ENCODE measurements at places on chromosomes 13 and 19.

- DNase-seq = no peak
These were observed 476 bp downstream of the C2CD4C start for GRCh38 chr19:408441-408901.

GRCh38 chr13:29125934-29126424 is 305.8 kb downstream of the MTUS2 start:
- DNase-seq = no peak

DNA sequence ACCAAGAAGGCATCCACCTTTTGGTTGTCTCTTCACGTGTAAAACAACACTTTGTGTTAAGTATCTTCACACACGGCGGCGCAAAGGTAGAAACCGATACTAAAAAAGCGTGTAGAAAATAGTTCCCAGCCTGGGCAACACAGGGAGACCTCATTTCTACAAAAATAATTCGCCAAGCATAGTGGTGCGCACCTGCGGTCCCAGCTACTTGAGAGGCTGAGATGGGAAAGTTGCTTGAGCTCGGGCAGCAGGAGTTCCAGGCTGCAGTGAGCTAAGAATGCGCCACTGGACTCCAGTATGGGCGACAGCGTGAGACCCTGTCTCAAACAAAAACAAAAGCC is 573 bp upstream of the ERCC5 start:
- no peak for DNase-seq

- no peak for DNase-seq
These were observed 35.3 kb downstream of the DACH1 start for GRCh38 chr13:71831716-71832115.

DNA sequence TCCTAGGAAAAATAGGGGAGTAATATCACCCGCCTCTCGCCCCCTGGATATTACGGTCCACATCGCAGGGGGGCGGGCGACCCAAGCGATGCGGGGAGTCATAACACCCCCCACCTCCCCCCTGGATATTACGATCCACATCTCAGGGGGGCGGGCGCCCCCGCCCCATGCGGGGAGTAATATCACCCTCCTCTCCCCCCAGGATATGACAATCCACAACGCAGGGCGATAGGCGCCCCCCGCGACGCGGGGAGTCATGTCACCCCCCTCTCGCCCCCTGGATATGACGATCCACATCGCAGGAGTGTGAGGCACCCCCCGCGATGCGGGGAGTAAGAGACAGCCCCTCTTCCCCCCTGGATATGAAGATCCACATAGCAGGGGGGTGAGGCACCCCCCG is 684.4 kb upstream of the PCDH9 start:
- no peak for DNase-seq

GRCh38 chr19:49335071-49335783 is at the start of gene CD37:
CD37 (plus strand) TSS chr19:49335406; CDS start chr19:49335541, 135 bp downstream.
- no peak for DNase-seq

DNA sequence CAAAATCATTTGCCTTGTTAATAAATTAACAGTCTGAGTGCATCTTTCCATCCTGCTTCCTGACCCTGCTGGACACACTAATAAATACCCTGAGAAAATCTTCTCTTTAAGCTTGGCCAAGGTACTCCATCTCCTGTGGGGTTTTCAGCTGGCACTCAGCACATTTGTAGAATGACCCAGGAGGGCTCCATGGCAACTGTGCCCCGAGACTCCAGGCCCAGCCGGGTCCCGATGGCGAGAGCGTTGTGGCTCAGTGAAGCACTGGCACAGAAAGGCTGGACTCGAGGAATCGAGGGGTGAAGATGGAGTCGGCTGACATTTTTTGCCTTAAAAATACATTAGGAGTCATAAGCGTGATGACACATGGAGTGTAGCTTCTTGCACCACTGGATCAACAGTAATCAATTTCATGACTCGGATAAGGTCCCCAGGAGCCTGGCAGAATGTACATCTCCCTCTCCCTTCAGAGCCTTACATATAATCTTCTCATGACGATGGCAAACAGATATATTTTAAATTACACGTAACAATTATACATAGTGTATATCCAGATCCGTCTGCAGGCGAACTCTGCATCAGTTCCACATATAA is 85.4 kb downstream of the SLC7A1 start:
- no peak for DNase-seq

GRCh38 chr13:76792731-76793347 is 93.4 kb downstream of the KCTD12 start:
- no peak for DNase-seq

GRCh38 chr13:97308735-97309429 is 86.7 kb downstream of the MBNL2 start:
- DNase-seq = no peak

GRCh38 chr13:94335761-94336526 is 143.5 kb downstream of the DCT start:
- DNase-seq = no peak

- no peak for DNase-seq
These were observed 39.2 kb downstream of the WDFY2 start for GRCh38 chr13:51623473-51623872.

GRCh38 chr13:59061621-59062020 is 1102.1 kb downstream of the DIAPH3 start:
- no peak for DNase-seq

GRCh38 chr19:17883627-17884410 is 12.1 kb downstream of the SLC5A5 start:
- no peak for DNase-seq

DNA sequence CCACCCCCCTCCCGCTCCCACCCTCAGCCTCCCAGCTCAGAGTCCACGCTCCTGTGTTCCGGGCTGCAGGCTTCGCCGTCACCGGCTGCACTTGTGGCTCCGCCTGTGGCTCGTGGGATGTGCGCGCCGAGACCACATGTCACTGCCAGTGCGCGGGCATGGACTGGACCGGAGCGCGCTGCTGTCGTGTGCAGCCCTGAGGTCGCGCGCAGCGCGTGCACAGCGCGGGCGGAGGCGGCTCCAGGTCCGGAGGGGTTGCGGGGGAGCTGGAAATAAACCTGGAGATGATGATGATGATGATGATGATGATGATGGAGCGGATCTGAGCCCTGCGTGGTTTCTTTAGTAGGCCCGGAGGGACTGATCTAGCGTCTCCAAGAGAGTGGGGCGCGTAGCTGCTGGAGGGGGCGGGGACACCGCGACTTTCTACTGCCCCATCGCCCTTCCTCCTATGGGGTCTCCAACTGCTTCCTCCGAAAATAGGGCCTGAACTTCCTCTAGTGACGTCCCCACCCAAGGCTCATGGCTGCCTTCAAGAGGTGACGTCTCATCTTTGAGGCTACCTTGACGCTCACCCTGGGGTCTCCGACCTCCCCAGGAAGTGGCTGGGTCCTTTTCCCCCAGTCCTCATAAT is 1.4 kb downstream of the RETN start:
- no peak for DNase-seq

DNA sequence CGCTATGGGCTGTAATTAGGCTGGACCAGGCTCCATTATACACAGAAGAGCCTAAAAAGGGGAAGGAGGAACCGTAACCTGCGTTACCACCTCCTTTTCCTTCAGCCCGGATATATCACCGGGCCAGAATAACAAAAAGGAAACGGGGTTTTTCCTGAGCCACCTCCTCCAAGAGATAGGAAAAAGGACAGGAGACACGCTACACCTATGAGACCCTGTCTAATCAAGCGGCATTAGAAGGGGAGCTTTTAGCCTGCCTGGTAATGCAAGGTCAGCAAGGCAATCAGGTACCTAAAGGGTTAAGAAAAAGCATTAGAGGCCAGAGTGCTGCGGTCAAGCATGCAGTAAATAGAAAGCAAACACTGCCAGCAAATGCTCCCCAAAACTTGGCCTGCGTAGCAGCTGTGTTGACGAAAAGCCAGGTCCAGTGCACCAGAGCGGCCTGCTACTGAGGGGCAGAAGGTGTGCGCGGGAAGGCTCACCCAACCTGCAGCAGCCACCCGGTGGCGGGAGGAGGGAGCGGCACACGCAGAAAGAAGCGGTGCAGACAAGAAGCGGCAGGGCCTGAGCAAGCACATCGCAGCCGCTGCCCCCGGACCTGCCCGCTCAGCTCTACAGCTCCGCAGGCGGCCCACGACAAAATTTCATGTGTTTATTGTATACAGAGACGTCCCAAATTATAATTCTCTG is 1466.1 kb downstream of the UQCRFS1 start:
- DNase-seq = no peak

- no peak for DNase-seq
These were observed 50.1 kb upstream of the OBI1 start for GRCh38 chr13:78709028-78709427.

- no peak for DNase-seq
These were observed 932.3 kb downstream of the EFNB2 start for GRCh38 chr13:105602956-105603670.

- no peak for DNase-seq
These were observed 26.7 kb upstream of the NAPA start for GRCh38 chr19:47541518-47541917.

DNA sequence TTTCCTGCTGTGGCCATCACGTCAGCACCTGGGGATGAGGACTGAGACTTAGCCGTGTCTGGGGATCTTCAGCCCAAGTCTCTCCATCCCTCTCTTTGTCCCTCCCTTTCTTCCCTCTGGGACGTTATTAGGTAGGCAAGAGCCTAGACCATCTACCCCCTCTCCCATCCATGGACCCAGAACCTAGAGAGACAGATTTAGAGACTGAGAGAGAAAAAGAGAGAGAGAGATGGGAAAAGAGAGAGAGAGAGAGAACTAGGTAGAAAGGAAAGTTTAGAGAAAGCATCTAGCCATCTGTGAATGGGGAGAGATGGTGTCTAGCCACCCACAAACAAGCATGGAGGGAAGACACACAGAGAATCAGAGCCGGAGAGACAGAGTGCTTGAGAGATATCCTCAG is 473 bp downstream of the KLK4 start:
- no peak for DNase-seq

DNA sequence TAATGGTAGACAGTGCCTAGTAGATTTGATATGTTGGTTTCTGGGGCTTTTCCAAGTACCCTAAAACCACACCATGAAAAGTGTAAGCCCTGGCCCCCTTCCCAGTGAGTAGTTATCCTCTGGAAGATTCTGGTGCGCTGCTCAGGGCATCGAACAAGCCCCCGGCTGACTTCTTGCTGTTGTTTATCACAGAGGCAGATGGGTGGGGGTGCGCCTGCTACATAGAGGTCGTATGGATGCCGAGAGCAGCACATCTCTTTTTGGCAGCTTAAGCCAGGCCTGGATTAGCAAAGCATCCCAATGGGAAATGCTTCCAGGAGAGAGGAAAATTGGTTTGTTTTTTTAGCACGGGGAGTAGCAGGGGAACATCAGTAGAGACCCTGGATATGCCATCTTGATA is 26.3 kb upstream of the SPATA13 start:
- DNase-seq = no peak

- DNase-seq = no peak
These were observed 13.7 kb downstream of the RRAS start for GRCh38 chr19:49626226-49626625.

DNA sequence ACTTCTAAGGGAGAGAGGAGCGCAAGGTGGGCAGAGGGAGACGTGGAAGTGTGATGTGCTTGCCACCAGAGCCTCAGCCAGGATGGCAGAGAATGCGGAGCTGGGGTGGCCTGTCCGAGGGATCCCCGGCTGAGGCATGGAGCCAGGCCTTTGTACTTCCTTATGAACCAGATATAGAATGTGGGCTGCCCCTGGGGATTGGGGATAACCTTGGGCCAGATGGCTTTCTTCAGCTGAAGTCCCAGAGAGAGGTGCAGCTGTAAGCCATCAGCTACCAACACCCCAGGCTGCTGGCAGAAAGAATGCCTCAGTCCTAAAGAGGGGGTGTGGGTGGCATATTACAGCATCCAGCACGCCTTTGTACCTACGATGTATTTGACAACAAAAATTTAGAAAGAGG is 25.5 kb upstream of the FBXO17 start:
- no peak for DNase-seq

- no peak for DNase-seq
These were observed 2613.9 kb upstream of the PCDH20 start for GRCh38 chr13:64029343-64030093.

GRCh38 chr13:75357576-75358289 is 124.2 kb downstream of the TBC1D4 start:
- no peak for DNase-seq

GRCh38 chr13:52371736-52372247 is 34.2 kb downstream of the THSD1 start:
- DNase-seq = no peak

DNA sequence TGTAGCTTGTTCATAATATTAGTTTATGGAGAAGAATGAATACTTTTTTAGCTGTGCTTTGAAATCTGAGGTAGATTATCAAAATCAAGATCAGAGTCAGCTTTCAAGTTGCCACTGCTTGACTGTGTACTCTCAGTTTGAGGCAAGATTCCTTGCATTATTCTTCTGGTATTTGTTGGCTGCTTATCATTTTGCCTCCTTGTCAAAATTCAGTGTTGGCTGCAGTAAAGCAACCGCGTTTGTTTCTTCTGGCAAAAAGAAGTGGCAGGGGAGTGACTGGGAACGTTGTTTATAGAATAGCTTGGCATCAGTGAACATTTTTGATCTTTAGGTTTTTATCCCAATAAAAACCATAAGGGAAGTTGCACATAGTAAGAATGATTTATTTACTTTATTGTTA is 419.3 kb upstream of the GPC6 start:
- no peak for DNase-seq

- no peak for DNase-seq
These were observed 3.5 kb upstream of the SLC1A5 start for GRCh38 chr19:46791944-46792343.

DNA sequence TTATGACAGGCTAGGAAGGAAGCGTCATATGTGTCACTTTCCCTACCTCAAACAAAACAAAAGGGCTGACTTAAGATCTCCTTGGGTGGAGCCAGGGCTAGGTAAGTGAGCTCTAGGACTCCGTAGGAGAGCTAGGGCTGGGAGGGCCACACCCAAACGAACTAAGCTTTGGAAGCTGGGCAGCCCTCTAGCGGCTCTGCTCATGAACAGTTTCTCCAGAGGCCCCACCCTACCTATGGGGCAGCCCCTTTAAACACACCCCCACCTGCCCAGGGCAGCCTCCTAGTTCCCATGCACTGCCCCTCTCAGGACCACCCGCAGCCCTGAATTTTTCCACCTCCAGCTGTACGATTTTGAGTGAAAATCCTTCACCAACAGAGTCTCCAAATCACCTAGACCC is 3.5 kb downstream of the PEG3 start:
- no peak for DNase-seq

DNA sequence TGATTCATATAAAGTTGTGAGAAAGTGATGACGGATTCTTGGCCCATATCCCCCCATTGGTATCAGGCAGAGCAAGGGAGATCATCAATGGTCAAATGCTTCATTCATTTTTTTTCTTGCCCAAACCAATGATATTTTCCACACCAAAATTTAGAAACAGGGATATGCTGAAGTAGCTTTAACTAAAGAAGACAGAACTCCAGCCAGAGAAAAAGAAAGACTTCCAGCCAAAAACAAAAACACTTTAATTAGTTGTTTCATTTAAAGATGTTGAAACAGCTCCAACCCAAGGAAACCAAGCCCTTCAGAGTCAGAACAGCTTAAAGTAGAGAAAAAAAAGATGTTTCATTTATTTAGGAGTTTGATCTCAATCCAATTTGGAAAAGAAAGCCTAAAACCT is 358.9 kb upstream of the NBEA start:
- DNase-seq = no peak

- DNase-seq = no peak
These were observed 81.0 kb downstream of the CCNA1 start for GRCh38 chr13:36513266-36513665.

GRCh38 chr19:2048104-2048958 is 2.7 kb downstream of the MKNK2 start:
- no peak for DNase-seq

All from activated CD4-positive, CD25-positive, alpha-beta regulatory T cell (primary cell).